DMS53 (cell line): ENCODE measurements at places on chromosomes 7 and 10.

- DNase-seq: no peak
These were observed 225.0 kb upstream of the CELF2 start for GRCh38 chr10:10792681-10793080.

GRCh38 chr7:11251436-11251835 lies 277.8 kb downstream of the PHF14 start:
- DNase-seq: no peak

- peak; percentile 83 for DNase-seq
These were observed 28.0 kb upstream of the CTTNBP2 start for GRCh38 chr7:117901089-117901797.

GRCh38 chr7:38903057-38903456 lies 5.9 kb downstream of the VPS41 start:
- no peak for DNase-seq

DNA sequence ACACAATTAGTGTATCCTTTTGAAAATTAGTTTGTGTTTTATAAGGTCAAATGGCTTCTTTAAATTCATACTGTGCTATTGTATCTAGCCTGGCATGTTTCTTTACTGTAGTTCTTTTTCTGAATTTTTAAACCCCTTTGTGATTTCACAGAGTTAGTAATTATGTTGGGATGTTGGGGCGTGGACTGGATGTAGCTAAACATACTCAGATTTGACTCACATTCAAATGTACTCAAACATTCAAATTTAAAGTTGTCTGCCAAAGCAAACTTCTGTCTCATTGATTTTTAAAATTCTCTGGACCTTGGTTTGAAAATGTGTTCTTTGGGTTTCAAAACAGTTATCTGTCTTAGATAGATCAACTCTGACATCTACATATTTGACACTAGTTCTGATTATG lies 7.2 kb upstream of the NRP1 start:
- no peak for DNase-seq

DNA sequence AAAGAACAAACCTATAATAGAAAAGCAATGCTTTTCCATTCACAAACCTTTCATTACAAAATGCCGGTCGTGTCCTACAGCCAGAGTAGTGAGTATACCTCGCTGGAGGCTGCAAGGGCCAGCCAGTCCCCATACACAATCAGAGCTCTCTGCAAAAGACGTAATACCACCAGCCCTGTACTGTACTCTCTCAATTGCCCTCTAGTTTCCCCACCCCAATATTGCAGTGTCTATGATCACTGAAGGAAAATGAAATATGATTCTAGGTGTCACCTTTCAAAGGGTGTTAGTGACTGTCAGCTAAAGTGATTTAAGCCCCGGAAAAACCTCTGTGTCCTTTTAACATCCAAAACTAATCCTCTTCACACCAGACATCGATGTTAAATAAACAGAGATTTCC lies 24.8 kb downstream of the PLXNA4 start:
- no peak for DNase-seq

GRCh38 chr10:76523246-76523645 lies 1091.8 kb downstream of the LRMDA start:
- DNase-seq: no peak

DNA sequence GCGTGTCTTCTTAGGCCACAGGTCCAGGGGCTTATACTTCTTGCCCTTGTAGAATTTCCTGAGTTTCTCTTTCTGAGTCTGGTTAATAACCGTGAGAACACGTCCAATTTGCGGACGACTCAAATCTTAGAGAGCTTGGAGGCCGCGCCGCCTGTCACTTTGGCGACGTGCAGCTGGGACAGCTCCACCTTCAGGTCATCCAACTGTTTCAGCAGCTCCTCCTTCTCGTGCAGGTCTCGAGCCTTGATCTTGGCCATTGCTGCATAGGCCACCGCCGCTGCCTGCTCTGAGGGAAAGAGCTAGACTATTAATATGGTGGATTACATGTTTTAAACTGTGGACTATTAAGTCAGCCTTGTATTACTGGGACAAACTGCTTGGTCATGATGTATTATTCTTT lies 26.9 kb downstream of the EVX1 start:
- DNase-seq: no peak

DNA sequence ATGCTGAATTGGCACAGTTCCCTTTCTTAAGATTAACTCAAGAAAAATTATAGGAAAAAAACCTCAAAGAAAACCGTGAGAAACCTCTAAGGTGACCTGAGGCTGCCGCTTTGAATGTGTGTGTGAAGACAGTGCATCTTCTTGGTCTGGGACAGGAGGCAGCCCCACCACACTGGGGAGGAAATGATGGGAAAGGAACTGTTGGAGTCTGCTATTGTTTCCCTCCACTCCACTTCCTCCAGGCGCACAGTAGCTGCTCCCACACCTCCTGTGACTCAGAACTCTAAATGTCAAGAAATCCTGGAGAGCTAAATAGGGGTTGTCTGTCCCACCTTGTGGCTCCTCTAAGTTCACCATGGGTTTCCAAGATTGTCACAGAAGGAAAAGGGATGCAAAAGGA lies 179.4 kb downstream of the PDE1C start:
- no peak for DNase-seq

GRCh38 chr10:63123727-63124362 lies 9.3 kb upstream of the NRBF2 start:
- DNase-seq: no peak

- DNase-seq: peak; percentile 47
These were observed 23.2 kb downstream of the NT5C3A start for GRCh38 chr7:33039257-33039902.

GRCh38 chr10:34320265-34320664 lies 494.8 kb downstream of the PARD3 start:
- DNase-seq: no peak

GRCh38 chr10:104638861-104639589 lies 2.1 kb upstream of the SORCS3 start:
- DNase-seq: peak; percentile 8
